Smooth muscle cell of bladder (primary cell): ENCODE measurements at places on chromosomes 7 and 10. TPM values are rescaled to one million over a fixed set of nuclear protein-coding genes. Genes with fewer than 3 reads are reported as not detected.

The CCDC71L gene
- total RNA-seq: 120 and 206 TPM in 2 replicates

The TAC1 gene
- not detected in 2 replicates for total RNA-seq

The CCDC172 gene
- not detected in 2 replicates for total RNA-seq

The CALHM3 gene
- total RNA-seq: not detected in 2 replicates

The WDR37 gene
- total RNA-seq: 9.8 and 13.0 TPM in 2 replicates

The PTN gene
- total RNA-seq: 27.8 and 36.4 TPM in 2 replicates

The GIMAP5 gene
- total RNA-seq: 0.09 and 0.14 TPM in 2 replicates

The CALCR gene
- total RNA-seq: not detected in 2 replicates

The BLVRA gene
- 39.0 and 47.0 TPM in 2 replicates for total RNA-seq

The SORBS1 gene
- 0.57 and 1.5 TPM in 2 replicates for total RNA-seq

The CALML5 gene
- total RNA-seq: not detected in 2 replicates

The ELOVL3 gene
- total RNA-seq: 0.85 and 1.2 TPM in 2 replicates

The SPDYE2B gene
- total RNA-seq: not detected in 2 replicates

The EPHA1 gene
- 0.09 and 0.14 TPM in 2 replicates for total RNA-seq
